GM04503 (cell line): ENCODE measurements at places on chromosomes 7 and 10.

DNA sequence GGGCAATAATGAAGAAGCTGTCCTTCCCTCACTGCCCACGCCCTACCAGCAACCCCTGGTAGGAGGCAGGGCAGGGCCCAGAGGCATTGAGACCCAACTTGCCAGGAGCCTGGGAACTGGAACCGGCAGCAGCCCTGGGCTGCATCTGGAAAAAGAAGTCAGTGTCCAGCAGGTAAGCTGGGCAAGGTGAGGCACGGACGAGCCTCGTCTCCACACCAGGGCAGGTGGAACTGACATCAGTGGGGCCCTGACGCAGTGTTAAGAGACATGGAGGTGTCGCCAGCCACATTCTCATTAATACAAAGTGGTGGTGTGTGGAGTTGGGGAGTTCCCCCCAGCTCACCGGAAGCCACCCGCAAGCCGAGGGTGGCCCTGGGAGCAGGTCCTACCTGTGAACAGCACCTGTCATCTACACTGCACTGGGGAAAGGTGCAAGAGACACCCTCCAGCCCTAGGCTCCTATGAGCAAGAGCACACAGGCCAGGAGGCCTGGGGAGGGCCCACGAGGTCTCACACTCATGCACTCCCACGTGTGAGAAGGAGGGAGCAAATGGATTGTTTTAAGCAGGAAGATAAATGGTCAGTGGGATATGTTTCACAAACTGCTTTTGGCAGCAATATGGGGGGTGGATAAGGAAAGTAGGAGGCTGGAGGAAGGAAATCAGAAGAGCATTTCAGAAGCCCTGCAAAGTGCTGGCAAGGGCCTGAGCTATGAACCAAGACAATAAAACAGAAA is 53.6 kb downstream of the COBL start:
- DNase-seq = no peak

GRCh38 chr7:50584793-50585408 is 19.7 kb upstream of the DDC start:
- no peak for DNase-seq

DNA sequence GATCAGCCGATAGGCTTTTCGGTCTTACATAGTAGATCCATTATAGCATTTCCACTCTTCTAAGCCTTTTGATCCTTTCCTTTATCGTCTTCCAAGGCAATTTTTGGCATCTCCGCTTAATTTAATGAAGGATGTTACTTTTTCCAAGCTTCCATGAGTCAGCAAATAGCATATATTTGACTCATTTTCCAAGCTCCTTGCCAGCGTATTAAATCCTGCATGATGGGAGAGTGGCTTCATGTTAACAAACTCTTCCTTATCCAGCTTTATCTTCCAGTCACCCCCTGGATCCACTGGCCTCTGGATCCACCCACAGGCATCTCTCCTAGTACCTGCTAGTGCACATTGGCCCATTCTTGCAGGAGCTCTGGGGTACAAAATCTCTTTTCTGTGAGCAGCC is 13.0 kb downstream of the OR9A2 start:
- peak; percentile 68 for DNase-seq

GRCh38 chr7:127251036-127251464 is 1.7 kb downstream of the GRM8 start:
- no peak for DNase-seq

- no peak for DNase-seq
These were observed 193.6 kb downstream of the MAD1L1 start for GRCh38 chr7:2038931-2039728.

- peak; percentile 53 for DNase-seq
These were observed 16.6 kb downstream of the JAZF1 start for GRCh38 chr7:28163949-28164348.

DNA sequence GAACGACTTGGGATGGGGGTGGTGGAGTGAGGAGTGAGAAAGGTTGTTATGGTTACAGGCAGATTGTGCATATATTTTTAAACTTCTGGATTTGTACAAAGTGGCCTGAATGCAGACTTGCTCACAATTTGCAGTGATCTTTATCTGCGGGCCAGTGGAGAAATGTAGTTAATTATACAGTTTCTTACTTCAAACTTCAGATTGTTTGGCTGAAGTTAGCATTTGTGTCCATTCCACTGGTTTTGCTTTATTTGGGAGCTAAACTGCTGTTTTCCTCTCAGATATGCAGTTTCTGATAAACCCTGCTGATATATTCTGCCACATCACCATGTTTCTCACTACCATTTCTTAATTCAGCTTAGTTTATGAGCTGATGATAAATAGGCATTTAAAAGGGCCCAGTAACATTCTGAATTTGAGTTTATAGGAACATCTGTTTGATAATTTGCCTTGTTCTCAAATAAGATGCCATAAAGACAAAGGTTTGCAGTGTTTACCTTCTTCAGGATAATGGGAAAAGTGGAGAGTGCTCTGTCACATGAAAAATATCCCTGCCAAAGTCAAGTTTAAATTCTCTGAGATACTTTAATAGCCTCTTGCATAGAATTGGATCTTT is 170.1 kb downstream of the ST7 start:
- no peak for DNase-seq

GRCh38 chr7:7908622-7909145 is 59.9 kb upstream of the GLCCI1 start:
- no peak for DNase-seq

DNA sequence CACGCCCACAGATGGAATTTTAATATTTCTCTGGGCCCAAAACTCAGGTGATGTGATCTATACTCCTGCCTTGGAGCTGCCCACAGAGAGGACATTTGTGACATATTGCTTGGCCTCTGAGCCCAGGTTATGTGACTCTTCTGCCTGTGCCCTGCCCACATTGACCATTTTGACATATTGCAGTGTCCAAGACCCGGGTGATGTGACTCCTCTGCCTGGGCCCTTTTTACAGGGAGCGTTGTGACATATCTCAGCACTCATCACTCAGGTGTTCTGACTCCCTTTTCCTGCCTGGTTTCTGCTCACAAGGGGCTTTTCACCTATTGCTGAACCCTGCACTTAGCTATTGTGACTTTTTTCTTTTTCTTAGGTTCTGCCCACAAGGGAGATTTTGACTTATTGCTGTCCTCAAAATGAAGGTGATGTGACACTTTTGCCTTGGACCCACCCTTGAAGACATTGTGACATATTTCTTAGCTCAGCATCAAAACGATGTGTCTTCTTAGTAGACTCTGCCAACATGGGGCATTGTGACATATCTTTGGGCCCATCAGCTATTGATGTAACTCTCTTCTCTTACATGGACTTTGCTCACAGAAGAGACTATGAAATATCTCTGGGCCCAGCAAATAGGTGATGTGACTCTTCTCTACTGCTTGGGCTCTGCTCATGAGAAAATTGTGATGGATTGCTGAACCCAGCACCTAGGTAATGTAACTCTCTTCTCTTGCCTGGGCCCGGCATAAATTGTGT is 11.0 kb upstream of the ZNF107 start:
- DNase-seq = no peak

GRCh38 chr7:137728426-137728825 is 118.3 kb downstream of the DGKI start:
- DNase-seq = no peak

GRCh38 chr7:66078067-66078466 is 2.4 kb downstream of the ASL start:
- no peak for DNase-seq
